ENCODE measurements at places on chromosomes 2 and 18.

DNA sequence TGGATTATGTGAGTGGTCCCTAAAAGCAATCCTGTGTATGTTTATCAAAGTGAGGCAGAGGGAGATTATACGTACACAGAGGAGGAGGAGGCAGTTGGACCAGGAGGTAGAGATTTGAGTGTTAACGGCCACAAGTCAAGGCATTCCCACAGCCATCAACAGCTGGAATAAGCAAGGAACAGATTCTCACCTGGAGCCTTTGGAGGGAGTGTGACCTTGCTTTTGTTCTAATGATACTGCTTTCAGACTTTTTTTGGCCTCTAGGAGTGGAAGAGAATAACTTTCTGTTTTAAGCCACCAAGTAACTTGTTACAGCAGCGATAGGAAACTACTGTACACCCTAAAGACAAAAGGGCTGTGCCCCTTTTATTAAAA, 18.1 kb downstream of the LCLAT1 start:
- no peak for DNase-seq

DNA sequence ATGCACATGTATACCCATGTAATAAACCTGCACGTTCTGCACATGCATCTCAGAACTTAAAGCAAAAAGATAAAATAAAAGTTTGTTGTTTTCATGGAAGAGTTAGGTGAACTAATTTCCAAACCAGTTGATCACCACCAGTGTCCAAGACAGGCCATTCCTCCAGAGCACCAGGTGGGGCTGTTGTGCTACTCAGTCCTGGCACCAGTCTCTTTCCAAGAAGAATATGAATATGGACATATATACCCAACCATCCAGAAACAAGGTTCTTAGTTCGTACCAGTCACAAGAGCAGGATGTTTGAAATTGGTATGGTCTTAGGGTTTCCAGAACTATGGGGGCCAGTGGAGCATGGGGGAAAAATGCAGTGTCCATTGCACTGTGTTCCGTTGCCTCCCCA, 17.2 kb upstream of the TNP1 start:
- peak; percentile 2 for DNase-seq

- DNase-seq, result no peak
These were observed 50.1 kb downstream of the ITGAV start for GRCh38 chr2:186639939-186640338.

- DNase-seq, result no peak
These were observed 6.6 kb upstream of the GULP1 start for GRCh38 chr2:188285049-188285448.

GRCh38 chr2:28349546-28350165, 43.0 kb upstream of the FOSL2 start:
- no peak for DNase-seq

DNA sequence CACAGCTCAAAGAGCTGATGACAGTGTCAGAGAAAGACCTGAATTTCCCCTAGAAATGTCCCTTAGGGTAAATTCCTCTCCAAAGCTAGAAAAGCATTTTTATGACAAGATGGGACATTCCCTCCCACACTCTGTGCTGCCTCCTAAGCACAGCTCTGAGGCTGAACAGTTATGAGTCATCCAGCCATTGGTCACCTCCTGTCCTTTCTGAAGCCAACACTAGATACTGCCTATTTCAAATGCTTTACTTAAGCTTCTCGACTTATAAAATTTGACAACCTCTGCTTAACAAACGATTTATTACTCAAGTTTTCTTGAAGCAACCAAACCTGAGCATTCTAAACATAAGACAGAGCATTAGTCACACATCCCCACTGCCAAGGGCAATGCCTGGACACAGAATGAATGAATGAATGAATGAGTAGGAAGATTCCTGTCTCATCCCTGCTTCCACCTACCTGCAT, 35.4 kb downstream of the B4GALT6 start:
- peak; percentile 58 for DNase-seq

GRCh38 chr2:95374029-95374428, 28.5 kb upstream of the FAHD2A start:
- DNase-seq, result no peak

DNA sequence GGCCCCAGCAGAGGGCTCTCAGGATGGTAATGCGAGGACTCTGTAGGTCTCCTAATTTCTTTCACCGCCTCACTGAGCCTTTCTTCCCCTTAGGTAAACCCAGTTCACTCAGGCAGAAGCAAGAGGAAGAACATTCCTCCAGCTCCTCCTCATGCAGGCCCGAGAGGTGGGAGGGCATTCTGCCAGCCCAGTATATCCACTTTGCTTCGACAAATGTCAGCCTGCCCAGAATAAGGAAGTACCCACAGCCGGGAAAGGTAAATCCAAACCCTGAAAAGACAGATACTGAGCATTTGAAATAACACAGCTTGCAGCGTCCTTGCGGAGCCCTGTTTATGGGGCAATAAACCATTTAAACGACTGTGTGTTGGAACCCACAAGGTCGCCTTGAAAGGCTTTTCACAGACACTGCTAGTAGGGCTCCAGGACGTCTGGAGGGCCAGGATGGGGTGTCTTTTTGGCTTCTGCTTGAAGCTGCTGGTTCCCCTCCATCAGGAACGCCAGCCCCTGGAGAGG, 63.0 kb upstream of the STPG4 start:
- no peak for DNase-seq

DNA sequence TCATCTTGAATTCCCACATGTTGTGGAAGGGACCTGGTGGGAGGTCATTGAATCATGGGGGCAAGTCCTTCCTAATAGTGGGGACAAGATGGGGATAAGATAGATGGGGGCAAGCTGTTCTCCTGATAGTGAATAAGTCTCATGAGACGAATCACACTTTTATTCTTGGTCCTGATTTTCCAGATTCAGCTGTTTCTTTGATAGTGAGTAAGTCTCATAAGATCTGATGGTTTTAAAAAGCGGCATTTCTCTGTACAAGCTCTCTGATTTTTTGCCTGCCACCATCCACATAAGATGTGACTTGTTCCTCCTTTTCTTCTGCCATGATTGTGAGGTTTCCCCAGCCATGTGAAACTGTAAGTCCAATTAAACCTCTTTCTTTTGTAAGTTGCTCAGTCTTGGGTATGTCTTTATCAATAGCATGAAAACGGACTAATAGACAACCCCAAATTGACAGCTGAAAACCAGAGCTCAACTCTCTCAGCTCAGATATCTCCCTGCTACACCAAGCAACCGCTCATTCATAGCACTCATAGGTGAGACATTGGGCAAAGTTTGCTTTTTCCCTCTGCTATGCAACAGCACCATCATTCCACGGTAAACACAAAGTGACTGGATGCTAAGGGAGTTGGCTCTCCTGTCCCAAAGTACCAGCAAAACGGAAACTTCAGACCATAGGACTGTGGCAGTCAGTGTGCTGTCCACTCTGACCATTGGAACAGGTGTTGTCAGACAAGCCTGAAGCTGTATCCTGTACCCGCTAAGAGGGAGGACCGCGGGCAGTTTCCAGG, 44.9 kb upstream of the TBC1D8 start:
- no peak for DNase-seq

GRCh38 chr2:110124939-110125691, 9.5 kb upstream of the MALL start:
- peak; percentile 61 for DNase-seq

GRCh38 chr2:74746480-74746879, 87.4 kb upstream of the HK2 start:
- no peak for DNase-seq

- DNase-seq, result peak; percentile 58
These were observed 64.7 kb downstream of the CCDC148 start for GRCh38 chr2:158391876-158392275.

DNA sequence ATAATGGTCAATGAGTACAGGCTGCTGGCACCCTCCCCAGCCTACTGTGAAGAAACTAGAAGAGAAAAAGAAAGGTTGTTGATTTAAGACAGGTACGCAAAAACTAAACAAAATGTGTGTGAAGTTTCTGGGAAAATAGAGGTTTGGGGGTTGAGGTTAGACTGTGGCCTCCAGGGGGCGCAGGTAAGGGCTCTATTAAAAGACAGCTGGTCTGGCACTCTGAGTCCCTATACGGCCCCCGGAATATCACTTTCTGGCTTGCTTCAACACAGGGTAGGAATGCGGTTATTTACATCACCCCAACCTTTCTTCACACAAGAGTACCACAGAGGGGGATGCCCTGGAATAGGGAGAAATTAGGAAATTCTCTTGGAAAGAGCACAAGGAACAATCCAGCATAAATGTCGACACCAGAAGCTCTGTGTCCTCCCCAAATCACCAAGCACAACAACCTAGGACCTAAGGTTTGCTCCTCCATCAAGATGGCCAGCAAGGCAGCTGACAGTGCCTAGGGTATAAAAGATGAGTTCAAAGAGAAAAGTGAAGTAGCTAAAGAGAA, 480.8 kb upstream of the KLHL29 start:
- peak; percentile 4 for DNase-seq

- DNase-seq, result no peak
These were observed 2036.2 kb upstream of the PIK3C3 start for GRCh38 chr18:39918847-39919246.

DNA sequence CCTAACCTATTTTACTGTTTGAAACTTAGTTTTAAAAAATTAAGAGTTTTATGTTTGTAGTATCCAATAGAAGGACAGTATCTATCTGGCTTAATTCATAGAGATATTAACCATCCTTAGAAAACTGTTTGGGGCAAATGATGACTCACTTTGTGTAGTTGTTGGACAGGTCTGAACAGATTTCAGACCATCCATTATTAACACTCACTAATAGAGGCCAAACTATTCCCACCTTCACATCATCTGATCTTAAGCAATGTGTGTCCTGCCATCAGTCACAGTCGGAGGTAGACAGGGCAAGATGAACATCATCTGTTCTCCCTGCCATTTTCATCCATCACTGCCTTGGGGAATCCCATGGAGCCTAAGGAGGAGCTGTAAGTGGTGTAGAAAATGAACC, 164.6 kb upstream of the DCC start:
- DNase-seq, result no peak

DNA sequence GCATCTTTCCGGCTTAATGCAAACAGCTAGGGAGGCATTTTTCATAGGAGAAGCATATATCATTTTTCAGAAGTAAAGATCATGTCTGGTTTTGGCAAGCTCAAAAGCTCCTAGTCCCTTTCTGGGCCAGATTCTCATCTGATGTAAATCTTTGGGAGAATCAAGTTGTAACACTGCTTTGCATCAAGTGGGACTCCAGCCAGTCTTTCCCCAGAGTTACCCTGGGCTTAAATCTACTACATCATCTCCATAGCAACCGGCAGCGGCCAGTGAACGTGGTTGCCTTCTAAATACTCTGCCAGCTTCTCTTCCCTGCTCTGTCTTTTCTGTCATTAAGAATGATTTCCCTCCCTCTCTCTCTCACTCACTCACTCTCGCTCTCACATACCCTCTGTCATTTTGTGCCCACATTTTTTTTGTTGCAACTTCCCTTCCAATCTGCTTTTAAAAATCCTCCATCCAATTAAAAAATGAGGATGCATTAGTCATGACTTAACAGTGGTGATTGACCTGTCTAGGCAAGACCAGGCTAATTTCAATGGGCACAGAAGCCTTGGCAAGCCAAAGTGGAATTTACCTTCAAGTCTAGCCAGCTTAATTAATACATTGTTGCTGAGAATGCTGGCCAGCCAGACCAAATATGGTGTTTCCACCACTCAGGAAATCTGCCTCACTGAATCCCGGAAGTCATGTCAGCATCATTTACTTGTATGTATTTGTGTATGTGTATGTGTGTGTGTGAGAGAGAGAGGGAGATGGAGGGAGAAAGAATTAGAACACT, 93.0 kb downstream of the NRP2 start:
- DNase-seq, result peak; percentile 18

- DNase-seq, result no peak
These were observed 32.9 kb downstream of the INO80C start for GRCh38 chr18:35464831-35465279.

- DNase-seq, result no peak
These were observed 14.1 kb downstream of the MERTK start for GRCh38 chr2:111912547-111912946.

DNA sequence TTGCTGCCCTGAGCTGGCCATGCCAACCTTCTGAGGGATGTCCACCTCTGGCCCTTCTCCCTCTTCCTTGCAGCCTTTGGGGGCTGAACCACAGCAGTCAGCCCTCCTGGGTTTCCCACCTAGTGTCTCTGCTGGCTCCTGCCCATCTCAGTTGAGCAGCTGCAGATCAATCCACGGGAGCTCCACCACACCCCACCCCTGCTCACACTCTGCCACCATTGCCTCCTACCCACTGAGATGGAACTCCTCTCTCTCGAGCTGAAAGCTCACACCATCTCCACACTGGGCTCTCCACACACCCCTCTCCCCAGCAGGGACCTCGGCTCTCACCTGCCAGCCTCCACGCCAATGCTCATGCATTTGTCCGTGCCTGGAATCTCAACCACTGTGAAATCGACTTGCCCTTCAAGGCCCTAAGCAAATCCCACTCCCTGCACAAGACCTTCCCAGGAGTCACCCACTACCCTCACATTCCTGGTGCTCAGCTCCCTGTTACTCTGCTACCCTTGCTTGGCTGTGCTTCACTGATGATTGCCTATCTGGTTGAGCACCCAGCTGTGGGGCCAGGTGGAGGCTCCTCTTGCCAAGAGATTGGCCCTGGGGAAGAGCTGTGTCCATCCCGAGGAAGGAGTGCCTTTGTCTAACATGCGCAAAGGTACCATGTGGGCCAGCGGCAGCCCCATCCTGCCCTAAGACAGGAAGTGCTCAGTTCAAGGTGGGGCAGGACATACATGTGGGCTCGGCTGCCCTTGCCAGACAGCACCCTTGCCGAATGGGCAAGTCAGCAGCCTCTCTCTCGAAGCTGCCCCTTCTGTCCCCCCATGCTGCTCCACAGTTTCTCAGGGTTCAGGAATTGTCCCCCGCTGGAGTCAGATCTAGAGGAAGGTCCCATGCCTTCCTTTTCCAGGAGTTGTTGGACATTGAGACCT, 208.7 kb downstream of the CYP26B1 start:
- no peak for DNase-seq

DNA sequence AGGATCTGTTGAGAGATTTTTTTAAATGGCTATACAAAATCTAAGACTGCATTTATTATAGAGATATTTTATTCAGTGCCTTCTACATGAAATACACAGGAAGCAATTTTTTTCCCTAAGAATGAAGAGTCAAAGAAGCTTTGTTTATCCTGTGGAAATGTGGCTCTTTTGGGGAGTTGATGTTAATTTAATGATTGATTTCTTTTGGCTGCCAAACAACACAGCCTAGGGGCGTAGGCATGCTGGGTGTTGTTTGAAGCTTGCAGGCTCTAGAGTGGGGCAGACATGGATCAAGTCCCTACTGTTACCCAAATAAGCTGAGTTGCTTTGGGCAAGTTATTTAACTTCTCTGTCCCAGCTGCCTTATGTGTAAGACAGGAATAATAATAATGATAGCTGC, 21.1 kb upstream of the PLEK start:
- no peak for DNase-seq

DNA sequence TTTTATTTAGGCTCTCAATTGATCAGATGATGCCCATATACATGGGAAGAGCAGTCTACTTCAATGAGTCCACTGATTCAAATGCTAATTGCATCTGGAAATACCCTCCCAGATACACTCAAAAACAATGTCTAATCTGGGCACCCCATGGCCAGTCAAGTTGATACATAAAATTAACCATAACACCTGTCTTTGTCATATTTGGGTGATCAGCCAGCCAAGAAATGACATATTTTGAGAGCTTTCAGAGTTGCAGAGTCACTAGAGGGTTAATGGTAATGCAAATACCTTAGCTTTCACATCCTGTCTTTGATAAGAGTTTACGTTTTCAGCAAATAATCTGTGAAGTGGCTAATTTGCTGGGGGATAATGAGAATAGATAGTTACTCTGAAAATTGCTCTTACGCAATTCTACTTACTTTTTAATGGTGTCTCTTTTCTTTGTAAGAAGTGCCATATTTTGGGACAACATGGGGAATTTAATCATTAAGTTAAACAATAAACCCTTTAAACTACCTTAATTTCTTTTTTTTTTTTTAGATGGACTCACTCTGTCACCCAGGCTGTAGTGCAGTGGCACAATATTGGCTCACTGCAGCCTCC, 49.1 kb downstream of the CCDC195 start:
- no peak for DNase-seq

Data from cardiac fibroblast (primary cell).